Type B pancreatic cell (in vitro differentiated cells): ENCODE measurements at places on chromosomes 6 and 20.

DNA sequence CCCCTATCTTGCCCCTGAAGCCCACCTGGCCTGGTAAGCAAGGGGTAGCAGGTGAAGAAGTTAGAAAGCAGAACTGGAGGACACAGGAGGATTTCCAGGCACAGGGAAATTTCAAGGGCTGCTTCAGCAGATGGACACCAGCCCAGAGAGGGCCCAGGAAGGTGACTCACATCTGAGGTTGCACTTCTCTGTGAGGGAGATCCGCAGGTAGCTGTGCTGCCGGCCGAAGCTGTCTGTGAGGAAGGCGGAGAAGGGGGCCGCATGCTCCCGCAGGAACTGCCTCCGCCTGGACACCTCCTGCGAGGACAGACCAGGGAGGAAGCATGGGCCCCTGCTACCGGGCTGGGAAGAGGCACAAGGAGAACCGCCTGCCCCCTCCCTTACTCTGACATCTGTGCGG, 7.1 kb downstream of the MOCS1 start:
- DNase-seq: no peak

DNA sequence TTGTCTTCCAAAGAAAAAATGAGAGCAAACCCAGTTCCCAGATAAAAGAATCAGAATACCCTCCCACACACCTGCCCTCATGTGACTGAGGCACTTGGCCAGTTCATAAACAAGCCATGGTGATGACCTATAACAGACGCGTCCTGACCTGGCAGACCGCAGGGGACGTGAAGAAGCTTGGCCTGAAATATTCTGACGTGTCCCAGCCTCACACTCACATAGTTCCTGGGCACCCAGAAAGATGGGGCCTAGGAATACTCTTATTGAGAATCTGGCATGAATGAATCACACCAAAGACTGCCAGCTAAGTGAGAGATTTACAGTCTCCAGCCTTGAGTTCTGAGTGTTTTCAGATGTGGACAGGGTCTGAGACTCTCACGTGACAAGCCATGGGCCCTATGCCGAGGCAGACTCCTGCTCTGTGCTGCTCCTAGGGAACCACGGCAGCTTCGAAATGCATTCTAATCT, 17.2 kb upstream of the MAP3K4 start:
- DNase-seq: no peak

- DNase-seq: no peak
Observed at GRCh38 chr20:6663104-6663503, 104.4 kb upstream of the BMP2 start.

DNA sequence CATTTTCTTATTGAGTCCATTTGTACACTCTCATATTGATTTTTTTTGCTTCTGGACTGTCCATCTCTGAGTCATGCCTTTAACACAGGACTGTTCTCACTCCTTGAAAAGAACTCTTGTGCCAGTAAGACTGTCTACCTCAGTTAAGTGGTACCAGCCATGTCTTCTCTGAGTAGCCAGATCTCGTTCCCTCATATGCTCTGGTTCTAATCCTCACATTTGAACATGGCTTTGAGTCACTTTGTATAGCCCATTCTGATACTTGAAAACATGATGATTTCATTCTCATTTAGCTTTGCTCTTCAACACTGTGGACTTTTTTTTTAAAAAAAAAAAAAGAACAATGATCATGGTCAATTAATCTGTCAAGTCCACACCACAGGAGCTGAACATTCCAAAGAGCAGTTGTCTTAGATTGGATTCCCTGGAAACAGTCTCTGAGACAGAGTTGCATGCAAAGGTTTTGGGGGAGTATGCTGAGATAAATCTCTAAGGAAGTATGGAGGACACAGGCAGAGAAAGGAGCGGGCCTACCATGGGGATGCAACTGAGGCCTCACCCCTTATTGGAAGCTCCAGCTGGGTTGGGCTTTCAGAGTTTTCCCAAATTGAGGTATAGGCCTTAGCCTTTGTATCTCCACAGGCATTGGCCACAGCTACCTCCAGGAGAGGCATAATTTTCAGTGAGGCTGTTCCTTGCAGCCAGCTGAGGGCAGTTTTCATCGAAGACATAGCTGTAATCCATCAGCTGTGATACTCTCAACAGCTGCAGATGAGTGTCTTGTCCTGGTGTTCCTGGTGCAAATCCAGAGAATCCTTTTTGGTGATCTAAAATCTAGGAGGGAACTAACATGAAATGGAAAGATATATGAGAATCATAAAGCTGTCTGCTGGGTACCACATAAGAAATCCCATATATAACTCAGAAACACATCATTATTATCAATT, 6.0 kb upstream of the PTCHD4 start:
- DNase-seq: no peak

DNA sequence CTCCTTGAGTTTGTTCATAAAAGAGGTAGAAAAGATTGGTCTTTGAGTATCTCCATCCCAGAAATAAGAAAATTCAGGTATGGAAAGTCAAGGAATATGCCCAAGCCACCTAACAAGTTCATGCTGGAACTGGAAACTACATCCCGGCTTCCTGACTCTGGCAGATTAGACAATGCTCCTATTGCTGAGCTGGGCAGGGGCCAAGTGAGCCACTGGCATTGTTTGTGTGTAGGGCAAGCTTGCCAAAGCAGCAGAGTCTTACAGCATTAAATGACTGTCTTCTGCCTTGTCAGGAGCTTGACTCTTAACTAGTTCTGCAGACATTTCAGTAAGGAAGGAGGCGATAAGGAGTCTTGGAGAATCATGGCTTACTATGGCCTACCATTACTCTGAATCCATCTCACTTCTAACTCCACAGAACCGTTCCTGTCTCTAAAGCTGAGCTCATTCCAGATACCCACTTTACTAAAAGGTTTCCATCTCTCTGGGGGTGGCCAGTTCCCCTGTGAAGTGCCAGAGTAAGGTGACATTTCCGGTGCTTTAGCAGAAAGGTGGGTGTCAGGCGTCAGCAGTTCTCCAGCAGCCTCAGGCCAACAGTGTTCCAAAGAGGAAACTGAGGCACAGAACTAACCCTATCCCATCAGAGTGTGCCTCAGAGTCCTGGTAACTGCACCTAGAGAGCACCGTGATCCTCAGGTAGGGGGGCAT, 30.1 kb downstream of the PRDM1 start:
- no peak for DNase-seq

- no peak for DNase-seq
Observed at GRCh38 chr6:159467473-159468041, 225.5 kb downstream of the SOD2 start.

- DNase-seq: no peak
Observed at GRCh38 chr6:110485491-110485890, 9.1 kb upstream of the SLC22A16 start.

DNA sequence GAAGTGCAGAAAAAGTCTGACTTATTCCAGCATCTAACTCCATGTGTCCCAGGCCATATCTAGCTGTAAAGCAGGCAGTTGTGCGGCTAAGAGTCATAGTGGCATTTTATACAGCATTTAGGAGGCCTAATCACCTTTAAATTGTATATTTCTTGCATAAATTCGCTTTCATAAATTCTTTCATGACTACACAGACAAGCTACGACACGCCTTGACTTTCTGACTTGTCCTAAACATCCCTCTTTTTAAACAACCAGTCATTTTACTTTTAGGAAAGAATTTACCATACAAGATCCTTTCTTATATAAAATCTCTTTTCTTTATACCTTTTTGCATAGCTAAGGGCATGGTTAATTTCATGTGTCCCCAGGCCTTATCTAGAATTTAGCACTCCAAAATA, 81.7 kb upstream of the THBS2 start:
- DNase-seq: no peak

DNA sequence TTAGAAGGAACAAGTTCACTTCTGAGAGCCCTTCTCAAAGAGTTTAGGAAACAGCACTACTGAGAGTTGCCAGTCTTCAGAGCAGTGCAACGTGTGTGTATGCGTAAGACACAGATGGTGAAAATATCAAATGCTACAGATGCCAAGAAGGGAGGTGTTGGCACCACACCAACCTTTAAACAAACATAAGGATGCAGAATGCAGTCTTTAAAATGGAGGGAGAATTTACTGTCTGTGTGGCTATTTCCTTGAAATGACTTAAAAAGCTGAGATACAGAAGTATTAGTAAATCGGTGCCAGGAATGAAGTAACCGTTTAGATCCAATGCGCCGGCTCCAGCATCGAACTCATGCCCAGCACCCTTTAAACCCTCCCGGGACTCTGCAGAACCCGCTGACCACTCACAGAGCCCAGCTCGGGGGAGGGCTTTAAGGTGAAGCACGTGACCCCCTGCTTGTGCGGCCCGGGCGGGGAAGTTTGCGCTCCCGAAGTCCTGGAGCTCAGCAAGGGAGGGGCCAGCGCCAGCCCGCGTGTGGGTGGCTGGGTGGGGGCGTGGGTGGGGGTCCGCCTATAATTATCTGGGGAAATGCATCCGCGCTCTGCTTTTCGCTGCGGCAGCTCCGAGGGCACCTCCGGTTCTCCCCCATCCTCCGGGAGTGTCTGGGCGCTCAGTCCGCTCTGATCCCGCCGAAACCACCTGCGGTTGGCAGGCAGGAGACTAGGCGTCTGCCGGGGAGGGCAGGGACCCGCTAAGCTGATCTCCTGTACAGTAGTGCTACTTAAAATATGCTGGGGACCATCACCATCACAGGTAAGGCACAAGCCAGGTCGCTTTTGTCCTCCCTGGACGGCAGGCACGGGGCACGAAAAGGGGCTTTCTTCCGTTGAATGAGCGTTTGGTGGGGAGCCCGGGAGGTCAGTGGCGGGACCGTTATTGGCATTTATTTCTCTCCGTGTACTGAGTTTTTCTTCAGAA, 66.0 kb downstream of the ZBTB2 start:
- DNase-seq: no peak

DNA sequence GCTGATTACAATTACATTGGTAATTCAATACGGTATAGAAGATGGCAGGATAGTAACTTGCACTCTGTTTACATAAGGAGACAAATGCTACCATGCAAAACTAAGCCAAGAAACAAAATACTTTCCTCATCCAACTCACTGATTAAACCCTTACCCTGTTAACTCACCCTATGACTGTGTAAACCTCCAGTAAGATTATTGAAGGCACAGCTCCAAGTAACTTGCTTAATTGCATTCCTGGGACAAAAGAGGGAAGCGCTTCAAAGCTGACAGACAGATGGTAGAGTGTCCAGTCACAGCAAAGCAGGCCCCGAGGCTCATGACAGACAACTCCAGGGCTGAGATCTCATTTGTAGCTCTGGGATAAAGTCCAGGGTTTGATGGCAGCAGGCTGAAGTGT, 6.9 kb upstream of the KIF16B start:
- no peak for DNase-seq

DNA sequence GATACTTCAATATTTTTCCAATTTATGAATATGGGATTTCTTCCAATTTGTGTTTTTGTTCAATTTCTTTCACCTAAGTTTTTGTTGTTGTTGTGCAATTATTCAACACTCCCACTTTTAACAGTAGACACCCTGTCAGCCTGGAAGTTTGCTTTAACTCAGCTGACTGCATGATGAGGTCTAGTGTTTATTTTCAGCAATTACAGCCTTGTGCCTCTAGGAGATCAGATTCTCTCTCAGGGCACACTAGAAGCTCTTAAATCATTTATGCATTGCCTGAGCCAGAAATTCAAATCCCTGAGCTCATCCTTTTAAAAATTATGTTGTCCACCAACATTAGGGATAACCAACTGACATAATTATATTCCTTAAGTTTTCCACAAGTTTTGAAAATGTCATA, 85.7 kb downstream of the MRAP2 start:
- no peak for DNase-seq

DNA sequence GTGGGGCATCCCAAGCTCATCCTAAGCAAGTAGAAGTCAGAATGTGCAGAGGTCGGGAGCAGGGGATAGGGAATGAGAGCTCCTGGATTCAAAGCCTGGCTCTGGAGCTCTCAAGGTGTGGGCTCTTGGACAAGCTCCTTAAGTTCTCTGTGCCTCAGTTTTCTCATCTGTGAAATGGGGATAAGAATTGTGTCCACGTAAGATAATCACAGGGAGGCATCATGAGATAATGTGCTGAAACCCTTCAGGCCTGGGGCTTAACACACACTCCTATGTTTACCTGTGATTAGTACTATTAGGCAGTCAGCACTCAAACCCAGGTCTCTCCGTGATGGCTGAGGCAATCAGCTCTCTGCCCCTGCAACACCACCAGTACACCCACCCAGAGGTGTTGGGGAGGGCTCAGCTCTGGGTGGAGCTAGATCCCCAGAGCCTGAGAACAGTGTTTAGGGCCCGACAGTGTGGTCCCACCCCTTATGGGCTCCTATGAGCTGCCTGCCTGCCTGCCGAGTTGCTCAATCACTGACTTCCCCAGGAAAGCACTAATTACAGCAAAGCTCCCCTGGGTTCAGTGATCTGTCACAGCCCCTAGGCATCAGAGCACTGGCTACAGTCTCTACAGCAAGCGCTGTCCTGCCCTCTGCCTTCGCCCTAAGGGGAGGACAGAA, 6.3 kb upstream of the SIRPA start:
- DNase-seq: no peak

DNA sequence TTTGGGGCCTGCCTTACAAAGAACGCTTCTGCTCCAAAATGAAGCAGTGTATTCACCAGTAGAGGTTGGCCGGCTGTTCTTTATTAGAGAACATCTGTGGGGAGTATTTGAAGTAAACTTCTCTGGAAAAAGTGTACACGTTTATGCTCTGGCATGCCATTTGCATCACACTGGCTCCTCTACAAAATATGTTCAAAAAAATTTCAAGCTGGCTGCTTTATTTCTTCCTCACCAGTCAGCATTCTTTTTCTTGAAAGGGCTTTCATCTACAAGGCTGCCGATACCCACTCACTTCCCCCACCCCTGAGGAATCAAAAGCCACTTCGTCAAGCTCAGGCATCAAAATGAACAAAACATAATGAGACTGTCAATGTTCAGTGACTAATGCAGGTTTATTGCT, 294.1 kb downstream of the TFAP2B start:
- no peak for DNase-seq

DNA sequence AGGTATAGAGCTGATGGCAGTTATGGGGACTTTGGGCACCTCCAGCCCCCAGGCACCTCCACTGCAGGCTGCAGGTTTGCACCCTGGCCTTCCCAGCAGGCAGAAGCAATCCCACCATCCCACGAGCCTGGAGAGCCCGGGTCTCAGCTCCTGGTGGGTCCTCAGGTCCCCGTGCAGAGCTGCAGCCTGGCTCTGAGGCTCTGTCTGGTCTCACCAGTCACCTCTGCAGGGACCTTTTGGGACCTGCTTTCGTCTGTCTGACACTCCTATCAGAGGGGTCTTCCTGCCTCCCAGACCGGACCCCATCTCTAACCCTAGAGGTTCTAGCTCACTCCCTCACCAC, 41.9 kb downstream of the FGD2 start:
- no peak for DNase-seq

DNA sequence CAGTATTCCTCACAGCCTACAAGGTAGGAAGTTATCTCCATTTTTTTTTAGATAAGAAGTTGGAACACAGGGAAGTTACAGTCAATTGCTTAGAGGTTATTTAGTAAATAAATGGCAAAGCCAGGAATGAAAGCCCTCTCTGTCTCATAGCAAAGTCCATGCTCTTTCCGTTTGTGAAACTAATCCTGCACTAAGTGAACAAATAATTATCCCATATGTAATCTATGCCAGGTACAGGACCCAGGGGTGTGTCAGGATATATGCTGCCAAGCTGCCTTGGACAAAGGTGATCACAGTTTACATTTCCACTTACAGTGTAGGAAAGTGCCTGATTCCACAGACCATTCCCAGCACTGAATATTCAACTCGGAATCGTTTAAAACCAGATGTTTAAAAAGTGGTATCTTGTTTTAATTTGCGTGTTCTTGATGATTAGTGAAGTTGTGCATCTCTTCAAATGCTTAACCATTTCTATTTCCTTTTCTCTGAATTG, 13.6 kb upstream of the GMDS start:
- no peak for DNase-seq

GRCh38 chr6:108492131-108492766, 68.5 kb upstream of the FOXO3 start:
- no peak for DNase-seq

- no peak for DNase-seq
Observed at GRCh38 chr20:4068708-4069107, 53.4 kb upstream of the RNF24 start.
